Kidney tubule cell (primary cell): ENCODE measurements at places on chromosomes 3 and 15.
A peak's percentile ranks its signal among the peaks of the same experiment; 100 is the strongest.

DNA sequence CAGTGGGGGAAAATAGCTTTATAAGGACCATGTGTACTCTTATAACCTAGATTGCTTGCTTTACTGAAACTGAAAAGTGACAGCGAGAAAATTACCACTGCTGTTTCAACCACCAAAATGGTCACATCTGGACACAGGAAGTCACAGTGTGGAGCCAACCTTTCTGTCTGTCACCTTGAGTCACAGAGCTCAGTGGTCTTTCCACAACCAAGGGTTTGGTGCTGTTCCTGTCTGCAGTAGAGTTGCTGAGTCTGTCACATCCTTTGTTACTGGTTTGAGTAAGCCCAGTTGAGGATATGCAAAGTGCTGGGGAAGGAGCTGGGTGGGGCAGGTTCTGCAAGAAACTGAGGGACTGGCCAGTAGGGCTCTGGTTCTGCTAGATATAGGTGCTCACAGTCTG, 139.1 kb upstream of the EIF1B start:
- no peak for DNase-seq

DNA sequence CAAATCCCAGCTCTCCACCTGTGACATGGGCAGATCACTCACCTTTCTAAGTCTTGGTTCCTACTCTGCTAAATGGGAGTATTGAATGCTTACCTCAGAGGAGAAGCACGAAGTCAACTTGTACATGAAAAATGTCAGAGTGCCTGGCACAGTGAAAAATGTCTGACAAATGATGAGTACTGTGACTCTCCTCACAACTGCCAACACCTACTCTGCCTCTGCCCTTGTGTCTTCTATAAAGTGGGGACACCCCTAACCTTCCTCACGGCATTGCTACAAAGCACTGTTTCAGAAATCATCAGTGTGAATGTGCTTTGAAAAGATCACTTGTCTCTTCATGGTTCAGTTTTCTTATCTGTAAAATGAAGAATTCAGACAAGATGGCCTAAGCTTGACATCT, 940 bp upstream of the CCR1 start:
- DNase-seq, result no peak

DNA sequence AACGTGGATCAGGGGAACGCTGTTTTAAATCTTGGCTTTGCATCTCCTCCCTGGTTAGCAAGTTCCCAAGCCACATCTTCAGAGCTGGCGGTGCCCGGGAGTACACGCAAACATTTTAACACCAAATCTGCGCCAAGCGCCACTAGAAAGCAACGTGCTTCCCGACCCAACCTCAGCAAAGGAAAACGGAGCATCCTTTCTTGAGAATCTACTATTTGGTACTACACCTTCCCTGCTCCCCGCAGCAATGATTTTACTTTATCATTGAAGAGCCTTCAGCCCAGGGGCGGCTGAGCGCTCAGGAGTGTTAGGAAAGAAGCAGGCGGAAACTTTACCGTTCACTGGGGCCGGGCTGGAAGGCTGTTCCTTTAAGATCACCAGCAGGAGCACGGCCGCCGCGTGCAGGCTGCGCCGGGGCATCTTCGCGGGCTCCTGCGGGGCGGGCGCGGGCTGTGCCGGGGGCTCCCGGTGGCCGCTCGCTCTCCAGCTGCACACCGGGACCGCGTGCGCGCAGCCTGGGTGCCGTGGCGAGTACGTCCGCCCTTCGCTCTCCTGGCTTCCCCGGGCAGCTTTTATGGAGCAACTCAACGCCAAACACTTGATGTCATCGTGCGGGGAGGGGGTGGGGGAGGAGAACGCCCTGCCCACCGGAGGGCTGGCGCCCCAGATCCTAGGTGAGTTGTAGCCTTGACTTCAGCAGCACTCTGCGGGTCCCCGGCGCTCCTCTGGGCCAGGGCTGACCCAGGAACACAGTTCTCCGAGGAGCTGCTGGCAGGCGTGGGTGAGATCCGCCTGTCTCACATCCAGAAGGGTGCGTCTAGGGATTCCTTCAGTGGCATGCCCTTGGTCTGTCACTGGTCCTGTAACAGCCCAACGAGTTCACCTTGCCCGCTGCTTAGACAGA, at the start of gene CA12:
Gene CA12, minus strand, starts transcription at position 546 of the 904 bp plus-strand sequence. Its CDS starts 126 bp downstream, at position 420.
- peak; percentile 61 for DNase-seq

DNA sequence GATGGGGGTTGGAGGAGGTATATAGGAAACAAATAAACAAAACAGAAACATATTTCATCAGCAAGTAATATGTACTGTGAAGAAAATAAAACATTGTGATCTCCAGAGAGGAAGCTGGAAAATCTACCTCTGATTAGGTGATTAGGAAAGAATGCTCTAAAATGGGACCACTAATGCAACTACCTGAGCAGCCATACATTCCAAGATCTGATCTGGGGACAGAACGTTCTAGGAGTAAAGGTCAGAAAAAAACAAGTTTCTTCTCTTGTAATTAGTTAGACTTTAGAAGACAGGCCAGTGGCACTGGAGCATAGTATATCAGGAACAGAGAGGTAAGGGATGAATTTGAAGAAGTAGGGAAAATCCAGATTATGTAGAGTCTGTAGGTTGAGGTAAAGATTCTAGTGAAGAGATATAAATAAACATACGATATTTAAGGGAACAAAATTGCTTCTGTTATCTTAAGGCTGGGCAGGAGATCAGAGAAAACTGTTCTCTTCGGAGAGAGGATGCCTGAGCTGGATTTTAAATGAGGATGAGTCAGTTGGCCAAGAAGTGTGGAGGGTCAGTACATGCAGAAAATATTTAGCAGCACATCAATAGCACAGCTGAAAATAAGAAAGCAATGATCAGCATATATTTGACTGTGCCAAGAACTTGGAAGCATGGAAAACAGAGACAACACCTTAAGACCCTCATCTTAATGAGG, 429.5 kb downstream of the NLGN1 start:
- peak; percentile 13 for DNase-seq

GRCh38 chr15:68186671-68187397, 18.3 kb downstream of the CALML4 start:
- peak; percentile 11 for DNase-seq

- no peak for DNase-seq
Observed at GRCh38 chr15:85764649-85765277, 30.0 kb downstream of the KLHL25 start.

- no peak for DNase-seq
Observed at GRCh38 chr15:91482799-91483198, 370.7 kb upstream of the SLCO3A1 start.

- peak; percentile 55 for DNase-seq
Observed at GRCh38 chr3:175356899-175357324, 497.8 kb downstream of the NAALADL2 start.

DNA sequence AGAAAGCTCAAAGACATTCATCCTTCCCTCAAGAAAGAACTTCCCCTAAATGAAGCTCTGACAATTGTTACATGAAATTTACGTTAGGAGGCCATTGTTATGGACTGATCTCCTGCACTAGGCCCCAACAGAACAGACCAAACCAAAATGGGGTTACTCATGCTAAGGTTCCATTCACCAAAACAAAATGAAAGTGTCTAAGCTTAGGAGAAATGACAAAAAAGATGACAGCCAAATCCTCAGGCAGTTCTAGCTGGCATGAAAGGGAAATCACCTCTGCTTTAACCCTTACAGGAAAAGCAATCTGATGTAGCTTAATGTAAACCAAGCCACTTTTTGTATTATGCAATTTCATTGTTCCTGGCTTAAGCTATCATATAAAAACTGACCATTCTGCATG, 271.2 kb downstream of the MAGI1 start:
- no peak for DNase-seq

DNA sequence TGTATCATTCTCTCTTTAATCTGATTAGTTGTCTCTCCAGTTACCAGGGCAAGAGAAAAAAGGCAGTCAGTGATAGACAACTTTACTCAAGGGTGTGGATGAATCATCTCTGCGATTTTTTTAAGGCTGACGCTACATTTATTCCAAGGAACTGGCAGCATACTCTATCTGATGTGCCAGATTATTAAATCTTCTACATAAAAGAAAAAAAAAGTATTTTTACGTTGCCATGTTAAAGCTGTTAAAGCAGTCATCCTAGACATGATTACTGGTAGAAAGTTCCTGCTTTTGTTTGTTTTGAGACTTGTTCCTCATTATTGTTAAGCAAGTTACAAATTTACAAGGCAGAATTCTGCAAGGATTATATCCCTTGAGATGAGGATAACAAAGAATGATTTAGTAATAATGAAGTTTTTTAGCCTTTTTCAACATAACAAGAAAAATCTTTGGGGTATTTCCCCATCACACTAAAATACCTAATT, 121.7 kb downstream of the CBLB start:
- peak; percentile 56 for DNase-seq

GRCh38 chr3:155270063-155270462, 23.4 kb downstream of the STRIT1 start:
- no peak for DNase-seq
